Right renal cortex interstitium (tissue), 3 donors: ENCODE measurements at places on chromosomes 11 and 22. TPM values are rescaled to one million over a fixed set of nuclear protein-coding genes. Genes with fewer than 3 reads are reported as not detected.

Gene PLEKHB1
- 16.8 TPM for polyA plus RNA-seq

Gene TBCEL
- polyA plus RNA-seq, result 25.9 TPM

Gene E2F8
- 7.3 TPM for polyA plus RNA-seq

Gene OR2AG1
- polyA plus RNA-seq, result not detected

Gene ART1
- polyA plus RNA-seq, result not detected
